ENCODE measurements at places on chromosomes 12 and 14.

GRCh38 chr12:130977743-130978095, 24.0 kb downstream of the ADGRD1 start:
- no peak for DNase-seq

- DNase-seq = no peak
Measured at GRCh38 chr12:113857371-113857770, 108.8 kb downstream of the RBM19 start.

GRCh38 chr14:75967866-75968265, 13.9 kb downstream of the TGFB3 start:
- DNase-seq = no peak

- no peak for DNase-seq
Measured at GRCh38 chr12:26031318-26031717, 72.8 kb downstream of the RASSF8 start.

- DNase-seq = no peak
Measured at GRCh38 chr14:20792556-20792955, 10.1 kb downstream of the RNASE1 start.

- no peak for DNase-seq
Measured at GRCh38 chr12:14716848-14717444, 20.5 kb upstream of the GUCY2C start.

DNA sequence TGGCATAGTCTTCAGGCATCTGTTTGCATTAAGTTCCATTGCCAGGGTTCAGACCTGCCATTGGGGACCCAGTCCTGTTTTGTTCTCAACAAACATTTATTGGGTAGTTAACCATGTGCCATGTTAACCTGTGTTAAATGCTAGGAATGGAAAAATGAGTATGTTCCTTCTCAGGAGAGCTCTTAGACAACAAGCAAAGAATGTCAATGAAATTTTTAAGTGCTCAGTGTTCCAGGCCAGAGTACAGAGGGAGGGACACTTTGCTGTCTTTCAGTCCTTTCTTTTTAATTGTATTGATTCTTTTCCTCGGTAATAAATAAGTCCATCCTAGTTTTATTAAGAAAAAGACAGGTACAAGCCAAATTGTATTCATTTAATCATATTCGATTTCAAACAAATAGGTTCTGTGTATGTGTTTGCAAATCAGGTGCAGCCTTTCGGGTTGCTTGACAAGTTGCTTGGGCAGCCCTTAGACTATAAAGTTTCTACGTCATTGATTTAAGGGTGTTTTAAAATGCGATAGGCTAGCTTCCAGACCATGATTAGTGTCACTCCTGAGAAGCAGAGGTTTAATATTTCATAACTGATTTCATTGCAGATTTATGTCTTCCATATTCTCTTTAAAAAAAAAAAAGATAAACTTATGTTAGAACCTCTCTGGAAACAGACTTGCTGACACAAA, 123.1 kb downstream of the DERA start:
- DNase-seq = no peak

DNA sequence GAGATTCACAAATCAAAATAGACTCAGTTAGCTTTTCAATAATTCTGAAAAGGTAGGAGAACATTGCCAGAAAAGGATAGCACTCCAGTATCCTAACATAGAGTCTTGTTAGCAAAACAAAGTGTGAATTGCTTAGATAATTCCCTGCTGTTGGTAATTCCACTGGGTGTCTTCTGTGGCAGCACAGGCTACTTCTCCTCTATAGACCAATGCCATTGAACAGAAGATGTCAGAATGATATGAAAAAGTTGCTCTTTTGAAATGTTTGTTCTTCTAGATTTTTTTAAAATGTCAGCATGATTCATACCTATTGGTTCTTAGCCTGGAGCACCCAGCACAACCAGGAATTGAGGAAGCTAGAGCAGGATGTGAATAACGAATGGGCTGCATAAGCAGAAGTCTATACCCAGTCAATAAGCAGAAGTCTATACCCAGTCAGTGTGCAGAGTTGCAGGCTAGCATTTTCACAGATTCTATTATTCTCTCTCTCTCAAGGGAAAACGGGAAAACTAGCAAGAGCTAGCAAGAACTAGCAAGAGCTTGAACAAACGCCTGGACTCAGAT, 112.8 kb downstream of the SYT1 start:
- no peak for DNase-seq

GRCh38 chr12:126837697-126838096, 1429.3 kb upstream of the TMEM132C start:
- DNase-seq = no peak

- no peak for DNase-seq
Measured at GRCh38 chr12:58557661-58558060, 362.6 kb downstream of the LRIG3 start.

DNA sequence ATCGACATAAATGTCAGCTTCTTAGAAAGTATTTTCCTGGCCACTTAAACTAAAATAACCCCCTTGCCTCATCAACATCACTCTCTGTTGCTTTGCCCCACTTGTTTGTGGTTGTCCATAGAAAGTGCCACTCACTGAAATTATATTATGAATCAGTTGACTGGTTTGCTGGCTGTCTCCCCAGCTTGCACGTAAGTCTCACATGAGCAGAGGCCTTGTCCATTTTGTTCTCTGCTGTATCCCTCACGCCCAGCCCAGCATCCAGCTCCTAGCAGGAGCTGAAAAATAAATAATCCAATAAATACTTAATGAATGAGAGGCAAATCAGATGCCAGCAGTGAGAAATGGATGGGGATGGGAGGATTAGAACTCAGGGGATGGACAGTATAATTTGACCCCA, 159.3 kb downstream of the KSR2 start:
- no peak for DNase-seq

DNA sequence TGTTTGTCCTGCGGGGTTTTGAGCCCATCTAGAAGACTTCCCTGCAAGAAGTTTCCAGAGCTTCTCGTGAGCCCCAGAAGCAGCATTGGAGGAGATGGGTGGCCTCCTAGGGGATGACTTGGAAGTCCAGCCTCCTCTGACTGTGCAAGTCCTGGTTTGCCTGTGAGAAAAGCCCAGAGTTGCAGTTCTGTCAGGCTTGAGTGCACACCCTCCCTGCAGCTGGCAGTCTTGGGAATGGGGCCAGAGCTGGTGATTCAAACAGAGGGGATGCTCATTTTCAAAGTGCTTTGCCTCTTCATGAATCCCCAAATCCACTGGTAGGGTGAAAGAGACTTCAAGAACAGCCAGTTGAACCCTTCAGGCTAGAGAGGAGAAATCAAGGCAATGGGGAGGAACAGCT, 3.9 kb upstream of the PPP1R1A start:
- no peak for DNase-seq

DNA sequence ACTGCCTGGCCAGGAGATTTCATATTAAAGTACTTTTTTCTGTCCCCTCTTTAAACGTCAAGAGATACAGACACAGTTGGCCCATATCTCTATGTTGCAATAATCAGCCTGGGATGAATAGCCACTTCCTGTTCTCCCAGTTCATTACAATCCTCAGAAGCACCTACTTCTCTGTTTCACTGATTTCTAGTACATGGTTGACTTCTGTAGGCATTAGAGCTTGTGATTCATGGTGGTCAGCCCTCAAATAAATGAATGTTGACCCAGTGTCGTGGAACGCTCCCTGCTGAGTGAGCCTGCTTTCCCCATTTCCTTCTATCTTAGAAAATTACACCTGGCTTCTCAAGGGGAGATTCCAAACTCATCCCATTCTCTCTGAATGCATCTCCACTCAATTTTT, 416.7 kb downstream of the PDZRN4 start:
- no peak for DNase-seq

GRCh38 chr12:94841177-94841576, 162.3 kb downstream of the NDUFA12 start:
- no peak for DNase-seq

DNA sequence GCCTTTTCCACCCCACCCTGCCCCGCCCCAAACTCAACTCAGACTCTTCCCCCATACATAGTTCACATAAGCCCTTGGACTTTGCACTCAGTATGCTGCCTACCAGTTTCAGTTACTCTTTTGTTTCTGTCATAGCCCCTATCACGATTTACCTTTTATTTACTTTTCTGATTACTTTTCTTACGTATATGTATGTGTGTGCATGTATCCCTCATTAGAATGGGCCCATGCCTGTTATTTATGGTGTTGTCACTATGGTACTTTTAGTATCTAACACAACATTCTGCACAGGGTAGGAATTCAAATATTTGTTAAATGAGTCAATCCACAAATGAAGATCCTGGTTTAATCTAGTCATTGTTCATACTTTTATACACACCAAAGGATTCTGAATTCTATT, 16.5 kb upstream of the LUM start:
- DNase-seq = no peak

GRCh38 chr12:52235001-52235764, 2.1 kb downstream of the KRT7 start:
- no peak for DNase-seq
